ENCODE measurements at places on chromosomes 5 and 9.

DNA sequence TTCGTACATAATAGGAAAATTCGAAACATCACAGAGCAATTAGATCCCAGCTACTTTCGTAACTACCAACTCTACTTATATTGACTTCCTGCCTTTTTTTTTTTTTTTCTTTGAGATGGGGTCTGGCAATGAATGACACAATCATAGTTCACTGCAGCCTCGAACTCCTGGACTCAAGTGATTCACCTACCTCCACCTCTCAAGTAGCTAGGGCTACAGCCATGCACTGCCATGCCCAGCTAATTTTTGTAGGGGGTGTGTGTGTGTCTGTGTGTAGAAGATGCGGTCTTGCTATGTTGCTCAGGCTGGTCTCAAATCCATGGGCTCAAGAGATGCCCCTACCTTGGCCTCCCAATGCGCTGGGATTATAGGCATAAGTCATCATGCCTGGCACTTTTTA is 5.8 kb upstream of the PAIP2 start:
- no peak for DNase-seq

- no peak for DNase-seq
Measured at GRCh38 chr5:56415356-56415765, 182.2 kb upstream of the ANKRD55 start.

- no peak for DNase-seq
Measured at GRCh38 chr5:95647886-95648860, 1.6 kb downstream of the RFESD start.

DNA sequence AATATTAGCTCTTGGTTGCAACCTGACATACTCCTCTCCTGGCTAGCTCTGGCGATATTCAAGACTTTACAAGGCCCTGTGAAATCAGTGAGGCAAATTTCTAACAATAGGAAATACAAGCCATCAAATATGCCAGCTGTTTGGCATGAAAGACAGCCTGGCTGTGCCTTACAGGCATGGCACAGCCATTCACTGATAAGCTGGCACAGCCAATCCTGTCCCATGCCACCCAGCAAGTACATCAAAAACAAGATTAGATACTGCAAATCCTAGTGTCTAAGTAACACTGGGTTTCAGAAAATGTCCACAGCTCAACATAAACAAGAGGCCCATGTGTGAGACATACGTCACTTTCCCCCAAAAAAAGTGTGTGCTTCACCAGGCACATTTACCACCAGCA is 1045.8 kb upstream of the DMAC1 start:
- no peak for DNase-seq

GRCh38 chr5:1793966-1794900 is 5.4 kb downstream of the MRPL36 start:
- DNase-seq: no peak

- DNase-seq: no peak
Measured at GRCh38 chr9:75169623-75170022, 81.3 kb downstream of the OSTF1 start.

DNA sequence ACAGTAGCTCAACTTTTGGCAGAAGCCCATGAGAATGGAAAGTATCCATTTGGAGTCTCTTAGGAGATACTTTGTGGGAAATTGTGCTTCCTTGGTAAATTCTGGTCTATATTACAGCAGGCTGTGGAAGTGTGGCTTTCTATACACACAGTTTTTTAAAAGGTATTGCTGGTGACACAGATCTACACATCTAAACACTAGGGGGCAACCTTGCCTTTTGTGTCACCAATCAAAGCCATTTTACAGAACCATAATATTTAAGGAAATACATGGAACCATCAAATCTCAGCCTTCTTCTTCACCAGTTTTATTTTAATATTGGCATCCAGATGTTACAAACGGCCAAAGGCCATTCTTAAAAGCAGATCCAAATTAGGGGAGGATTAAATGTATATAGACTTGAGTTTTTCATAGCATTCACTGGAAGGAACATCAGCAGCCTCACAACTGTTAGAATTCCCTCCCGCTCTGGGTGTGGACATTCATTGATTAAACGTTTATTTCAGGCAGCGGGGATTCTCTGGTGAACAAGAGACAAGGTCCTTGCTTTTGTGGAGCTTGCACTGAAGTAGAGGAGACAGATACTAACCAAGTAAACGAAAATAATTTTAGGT is 132.4 kb upstream of the EPB41L4A start:
- peak; percentile 16 for DNase-seq

Measured in stimulated activated CD4-positive, alpha-beta T cell treated with anti-CD3 and anti-CD28 coated beads, Interleukin-2, amount 100 ng/mL, for 4 hours (primary cell).